ENCODE measurements at places on chromosomes 1 and 21. TPM values are rescaled to one million over a fixed set of nuclear protein-coding genes. Genes with fewer than 3 reads are reported as not detected.

GRCh38 chr1:30735668-30736498, 12.5 kb upstream of the MATN1 start:
- DNase-seq, result no peak

Gene SLC35F3
- not detected for total RNA-seq

Gene KPRP
- not detected for total RNA-seq

- no peak for DNase-seq
Measured at GRCh38 chr1:173161510-173162221, 45.5 kb downstream of the TNFSF4 start.

Gene LCE2C
- total RNA-seq, result not detected

GRCh38 chr1:209884249-209884648, 53.8 kb upstream of the SYT14 start:
- no peak for DNase-seq

DNA sequence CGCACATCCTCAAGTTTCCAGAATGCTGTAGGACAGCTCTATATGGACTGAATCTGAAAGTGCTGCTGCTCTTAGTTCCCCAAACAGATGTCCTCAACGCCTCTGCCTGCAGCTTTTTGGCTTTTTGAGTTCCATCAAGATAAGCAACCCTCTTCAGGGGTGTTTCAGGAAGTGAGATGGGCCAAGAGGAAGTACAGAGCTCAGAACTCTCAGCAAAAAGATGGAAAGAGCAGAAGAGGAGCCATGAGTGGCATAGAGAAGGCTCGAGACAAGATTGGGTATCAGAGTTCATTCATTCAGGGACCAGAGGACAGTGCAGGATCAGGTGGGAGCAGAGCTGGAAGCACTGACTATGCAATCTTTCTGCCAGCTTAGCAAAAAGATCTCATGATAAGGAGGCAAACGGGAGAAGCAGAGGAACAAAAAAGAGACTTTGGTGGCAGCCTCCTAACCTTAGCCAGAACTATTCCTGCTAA, at the start of the genes ADORA3 and TMIGD3:
Gene ADORA3, minus strand, starts transcription at position 49 of the 476 bp plus-strand sequence. CDS start 279 bp downstream, outside the sequence.
Gene TMIGD3, minus strand, starts transcription at position 49 of the 476 bp plus-strand sequence. CDS start 279 bp downstream, outside the sequence.
- no peak for DNase-seq

DNA sequence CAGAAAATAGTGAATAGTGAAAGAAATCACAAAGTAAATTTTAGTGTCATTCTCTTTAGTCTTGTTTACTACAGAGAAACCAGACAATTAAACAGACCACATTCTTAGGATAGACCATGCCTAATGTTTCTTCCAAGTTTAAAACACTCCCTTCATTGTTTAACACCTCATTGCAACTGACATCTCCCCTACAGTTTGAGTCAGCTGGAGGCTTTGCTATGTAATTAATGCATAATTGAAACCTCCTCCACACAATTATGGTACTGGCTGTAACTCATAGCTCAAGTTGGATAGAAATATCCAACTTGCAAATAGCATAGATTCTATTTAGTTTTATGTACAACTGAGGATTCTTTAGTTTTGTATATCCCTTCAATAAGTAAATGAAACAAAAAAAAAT, 35.2 kb upstream of the B3GALT2 start:
- DNase-seq, result no peak

Gene SPATA45
- not detected for total RNA-seq

GRCh38 chr1:171226747-171227370, 21.4 kb upstream of the FMO1 start:
- no peak for DNase-seq
